CD4-positive, alpha-beta T cell treated with Interleukin-15 for 4 hours (primary cell): ENCODE measurements at places on chromosomes 2 and 18.

DNA sequence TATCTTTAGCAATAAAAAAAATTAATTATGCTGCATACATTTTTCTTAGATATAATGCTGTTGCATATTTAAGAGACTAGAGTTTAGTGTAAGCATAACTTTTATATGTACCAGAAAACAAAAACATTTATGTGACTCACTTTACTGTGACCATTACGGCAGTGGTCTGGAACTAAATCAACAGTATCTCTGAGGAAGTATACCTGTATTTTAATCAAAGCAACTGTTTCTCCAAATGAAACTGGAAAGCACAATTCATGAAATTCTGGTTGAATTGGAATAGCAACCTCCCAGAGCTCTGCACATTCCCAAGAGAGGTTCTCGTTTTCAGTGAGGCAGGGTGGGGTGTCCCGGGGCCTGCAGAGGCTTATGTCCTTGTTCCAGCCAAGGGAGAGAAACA lies 112.2 kb upstream of the TACR1 start:
- DNase-seq, result no peak

DNA sequence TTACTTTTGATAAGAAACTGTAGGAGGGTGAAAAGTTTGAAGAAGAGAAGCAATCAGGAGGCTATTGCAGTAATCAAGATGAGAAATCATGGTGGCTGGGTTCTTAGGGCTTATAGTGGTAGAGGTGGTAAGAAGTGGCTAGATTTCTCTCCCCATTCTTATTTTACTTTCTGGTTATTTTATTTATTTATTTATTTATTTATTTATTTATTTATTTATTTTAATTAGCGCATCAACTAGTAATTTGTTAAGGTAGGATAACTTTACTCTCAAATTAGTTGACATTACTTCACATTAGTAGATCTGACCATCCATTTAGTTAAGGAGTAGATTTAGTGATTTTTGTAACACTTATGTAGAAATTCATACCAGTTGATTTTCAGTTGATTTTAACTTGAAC lies 77.4 kb downstream of the PIK3C3 start:
- no peak for DNase-seq

DNA sequence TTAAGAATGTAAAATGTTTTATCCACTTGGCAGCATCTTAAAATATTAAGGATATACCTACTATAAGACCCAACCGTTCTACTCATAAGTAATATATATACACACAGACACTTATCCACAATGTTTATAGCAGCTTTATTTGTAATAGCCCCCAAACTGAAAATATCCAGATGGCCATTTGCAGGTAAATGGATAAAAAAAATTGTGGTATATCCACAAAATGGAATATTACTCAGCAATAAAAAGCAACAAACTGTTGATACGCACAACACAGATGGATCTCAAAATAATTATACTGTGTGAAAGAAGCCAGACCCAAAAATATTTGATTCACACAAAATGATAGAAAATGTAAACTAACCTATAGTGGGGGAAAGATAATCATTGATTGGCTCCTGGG lies 122.0 kb downstream of the ARHGAP28 start:
- DNase-seq, result no peak

DNA sequence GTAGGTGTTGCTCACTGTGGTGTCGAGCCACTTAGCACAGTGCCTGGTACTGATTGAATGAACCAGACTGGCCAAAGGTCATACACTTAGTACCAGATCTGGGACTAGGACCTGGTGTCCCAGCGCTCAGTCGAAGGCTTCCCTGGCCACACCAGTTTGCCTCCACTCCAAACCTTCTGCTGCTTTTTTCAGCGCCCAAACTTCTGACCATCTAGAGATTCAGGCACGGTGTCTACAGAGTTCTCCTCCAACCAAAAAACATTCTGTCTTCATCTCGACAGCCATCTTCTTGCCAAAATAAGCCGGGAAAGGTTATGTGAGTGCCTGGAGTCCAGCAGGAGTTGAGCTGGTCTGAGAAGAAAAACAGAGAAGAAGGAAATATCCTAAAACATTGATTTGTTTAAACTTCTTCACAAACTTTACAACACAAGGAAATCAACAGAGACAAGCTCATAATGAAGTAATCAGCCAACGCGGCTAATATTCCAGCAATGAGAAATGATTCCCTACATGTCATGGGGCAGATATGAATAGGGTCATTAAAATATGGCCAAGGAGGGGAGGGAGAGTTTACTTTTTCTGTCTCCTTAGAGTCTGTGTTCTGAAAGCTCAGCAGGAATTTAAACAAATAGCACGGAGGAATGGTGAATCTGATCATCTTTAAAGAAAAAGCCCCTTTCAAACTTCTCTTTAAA lies 2.3 kb upstream of the GLI2 start:
- no peak for DNase-seq

DNA sequence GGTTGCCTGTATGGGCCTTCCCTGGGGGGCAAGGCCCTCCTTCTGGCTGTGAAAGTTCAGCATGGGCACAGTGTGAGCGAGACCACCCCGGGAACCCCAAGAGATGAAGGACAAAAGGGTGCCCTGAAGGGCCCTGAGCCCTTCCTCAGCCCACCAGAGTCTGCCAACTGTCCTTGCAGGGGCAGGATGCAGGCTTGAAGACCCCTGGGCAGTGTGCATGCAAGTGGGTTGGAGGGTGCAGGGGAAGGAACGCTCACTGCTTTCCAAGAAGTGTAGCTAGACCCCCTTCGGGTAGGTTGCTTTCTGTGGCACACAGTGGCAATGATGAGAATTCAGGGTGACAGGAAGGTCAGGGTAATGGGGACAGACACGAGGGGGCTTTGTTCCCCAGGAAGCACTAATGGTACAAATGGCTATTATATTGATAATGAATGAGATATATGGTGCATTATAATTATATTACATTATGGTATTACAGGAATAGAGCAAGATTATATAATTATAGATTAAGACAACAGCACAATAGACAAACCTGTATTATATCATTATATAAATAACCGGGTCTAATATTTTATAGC lies 228.7 kb downstream of the ATAD2B start:
- DNase-seq, result no peak

DNA sequence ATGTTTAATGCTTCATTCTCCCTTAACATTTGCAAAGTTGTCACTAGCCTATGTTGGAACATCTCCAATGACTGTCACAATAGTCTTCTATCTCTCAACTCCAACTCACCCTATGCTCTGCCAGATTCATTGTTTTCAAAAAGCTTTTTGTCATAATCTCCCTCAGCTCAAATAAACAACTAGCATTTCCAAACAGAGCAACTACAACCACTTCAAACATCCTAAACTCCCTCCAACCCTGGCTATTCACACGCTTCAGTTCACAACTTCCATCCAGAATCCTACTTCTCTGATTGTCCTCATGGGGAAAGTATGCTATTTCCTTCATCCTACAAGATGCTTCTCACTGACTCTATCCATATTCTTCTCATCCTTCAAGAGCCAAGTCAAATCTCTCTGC lies 139.2 kb upstream of the VRK2 start:
- DNase-seq, result no peak

DNA sequence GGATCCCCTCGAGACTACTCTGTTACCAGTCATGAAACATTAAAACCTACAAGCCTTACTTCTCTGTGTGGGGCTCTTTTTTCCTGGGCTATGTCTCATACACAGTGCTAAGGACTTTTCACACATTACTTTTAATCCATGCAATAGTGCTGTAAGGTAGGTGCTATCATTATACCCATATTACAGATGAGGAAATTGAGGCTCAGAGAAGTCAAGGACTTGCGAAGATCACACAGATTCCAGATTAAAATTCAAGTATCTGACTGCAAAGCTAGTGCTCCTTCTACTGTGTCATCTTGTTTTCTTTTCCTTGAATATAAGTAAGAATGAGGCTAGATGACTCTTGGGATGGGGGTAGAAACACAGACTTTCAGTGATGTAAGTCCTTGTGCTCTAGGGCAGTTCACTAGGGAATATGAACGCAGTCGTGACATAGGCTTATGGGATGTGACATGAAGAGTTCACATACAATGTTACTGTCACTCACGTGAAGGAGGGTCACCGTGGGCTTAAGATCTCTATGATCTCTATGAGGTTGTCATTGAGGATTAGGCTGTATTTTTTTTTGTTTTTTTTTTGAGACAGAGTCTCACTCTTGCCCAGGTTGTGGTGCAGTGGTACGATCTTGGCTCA lies 7.0 kb upstream of the DGUOK start:
- DNase-seq, result no peak

DNA sequence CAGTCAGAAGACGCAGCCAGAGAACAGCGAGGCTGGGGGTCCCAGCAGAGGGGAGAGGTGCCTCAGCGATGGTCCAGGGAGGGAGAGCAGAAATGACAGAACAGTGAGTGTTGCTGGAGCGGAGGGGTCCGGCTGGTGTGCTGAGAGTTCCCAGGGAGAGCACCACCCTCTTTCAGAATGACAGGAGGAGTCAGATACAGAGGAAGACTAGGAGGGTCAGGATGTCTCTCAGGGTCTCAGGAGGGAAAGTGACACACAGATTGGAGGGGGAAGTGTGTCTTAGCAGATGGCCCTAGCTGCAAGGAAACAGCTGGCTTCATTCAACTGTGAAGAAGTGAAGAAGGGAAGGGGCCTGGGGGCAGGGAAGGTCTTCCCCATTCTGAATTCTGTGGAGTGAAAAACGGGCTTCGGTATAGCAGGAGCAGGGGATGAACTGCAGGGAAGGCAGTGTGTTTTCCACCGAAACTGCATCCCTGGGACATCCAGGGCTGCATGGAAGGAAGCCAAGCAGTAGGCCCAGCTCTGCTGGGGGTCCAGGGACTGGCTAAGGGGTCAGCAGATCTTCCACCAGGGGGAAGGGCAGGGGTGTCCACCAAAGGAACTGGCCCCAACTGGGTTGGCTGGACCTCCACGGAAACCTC lies 90.0 kb upstream of the OTOS start:
- no peak for DNase-seq

- no peak for DNase-seq
Measured at GRCh38 chr2:132974467-132975095, 304.6 kb upstream of the LYPD1 start.

GRCh38 chr18:61334491-61334850 lies 1.2 kb downstream of the CDH20 start:
- DNase-seq, result no peak

- DNase-seq, result no peak
Measured at GRCh38 chr2:43034242-43034619, 192.2 kb downstream of the ZFP36L2 start.

GRCh38 chr2:229749779-229750178 lies 35.4 kb upstream of the DNER start:
- no peak for DNase-seq

DNA sequence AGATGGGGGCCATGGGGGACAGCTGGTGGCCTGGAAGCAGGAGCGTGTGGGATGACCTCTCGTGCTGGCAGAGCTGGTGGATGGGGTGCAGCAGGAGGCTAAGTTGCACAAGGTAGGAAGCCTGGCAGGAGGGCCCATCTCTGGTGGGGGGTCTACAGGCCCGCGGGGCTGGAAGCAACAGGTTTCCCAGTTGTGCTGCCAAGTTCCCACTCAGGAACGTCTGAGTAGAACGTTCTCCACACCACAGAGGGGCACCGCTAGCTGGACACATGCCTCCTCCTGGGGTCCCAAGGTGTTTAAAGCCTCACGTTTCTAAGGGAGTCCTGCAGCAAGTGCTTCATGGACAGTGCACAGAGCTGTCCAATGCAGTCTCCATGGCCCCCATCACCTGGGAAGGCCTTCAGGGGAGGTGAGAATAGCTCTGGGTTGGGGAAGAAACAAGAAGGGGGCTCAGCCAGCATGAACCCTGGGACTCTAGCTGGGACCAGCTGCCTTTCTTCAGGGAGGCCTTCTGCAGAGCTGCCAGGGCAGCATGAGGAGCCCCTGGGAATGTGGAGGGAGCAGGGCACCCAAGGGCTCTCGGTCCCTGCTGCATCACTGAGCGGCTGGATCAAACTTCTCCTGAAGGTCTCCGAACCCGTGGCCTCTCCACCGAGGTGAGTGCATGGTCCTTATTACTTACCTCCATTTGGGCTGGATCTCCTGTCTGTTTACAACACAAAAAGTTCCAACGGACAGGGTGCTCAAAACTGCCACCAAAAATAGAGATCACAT lies 80.0 kb downstream of the TWIST2 start:
- no peak for DNase-seq

DNA sequence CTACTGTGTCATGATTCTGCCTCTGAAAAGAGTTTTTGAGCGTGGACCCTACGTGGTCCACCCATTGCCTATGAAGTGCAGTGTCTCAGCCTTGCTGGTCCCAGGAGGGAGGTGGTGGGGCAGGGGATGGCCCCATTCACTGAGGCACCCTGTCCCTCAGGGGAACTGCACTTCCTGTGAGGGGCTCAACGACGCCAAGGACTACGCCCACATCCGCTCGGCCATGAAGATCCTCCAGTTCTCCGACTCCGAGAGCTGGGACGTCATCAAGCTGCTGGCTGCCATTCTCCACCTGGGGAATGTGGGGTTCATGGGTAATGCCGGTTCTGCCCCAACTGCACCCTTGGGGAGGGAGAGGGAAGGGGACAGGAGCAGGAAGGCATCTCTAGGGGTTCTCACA lies 42.5 kb downstream of the MYO7B start:
- DNase-seq, result no peak

- no peak for DNase-seq
Measured at GRCh38 chr18:58392324-58393000, 236.4 kb downstream of the ALPK2 start.

- no peak for DNase-seq
Measured at GRCh38 chr2:128405467-128405900, 86.8 kb upstream of the HS6ST1 start.

- no peak for DNase-seq
Measured at GRCh38 chr2:160256507-160256906, 56.4 kb upstream of the ITGB6 start.

DNA sequence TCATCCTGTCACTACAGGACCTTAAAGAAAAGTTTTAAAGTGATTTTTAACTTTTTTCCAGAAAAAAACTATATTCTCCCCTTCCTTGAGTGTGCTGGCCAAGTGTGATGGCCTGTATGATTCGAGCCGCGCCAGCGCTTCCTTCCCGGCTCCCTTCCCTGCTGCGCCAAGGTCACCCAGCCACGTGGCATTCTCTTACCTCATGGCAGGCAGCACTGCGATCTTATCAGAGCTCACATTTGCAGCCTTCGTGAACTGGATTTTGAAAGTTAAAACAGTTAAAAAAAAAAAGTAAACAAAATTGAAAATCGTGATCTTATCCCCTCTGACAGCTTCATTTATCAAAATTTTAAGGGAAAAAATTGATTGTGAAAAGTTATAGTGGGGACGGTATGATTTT lies 279.8 kb downstream of the PTGR3 start:
- no peak for DNase-seq

DNA sequence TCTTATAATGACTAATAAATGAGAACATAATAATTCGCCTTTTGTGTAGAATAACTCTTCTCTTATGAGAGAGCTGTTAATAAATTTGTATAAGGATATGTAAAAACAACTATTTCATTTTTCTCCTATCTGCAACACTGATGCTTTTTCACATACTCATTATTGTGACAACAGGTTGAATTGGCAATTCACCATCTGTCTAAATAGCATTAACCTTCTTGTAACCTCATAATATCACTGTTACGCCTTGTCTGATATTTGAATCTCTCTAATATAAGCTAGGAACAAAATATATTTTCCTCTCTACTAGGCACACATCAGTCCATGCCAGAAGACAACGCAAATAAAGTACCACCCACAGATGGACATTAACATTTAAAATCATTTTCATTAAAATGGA lies 938.9 kb downstream of the CPS1 start:
- DNase-seq, result no peak

- no peak for DNase-seq
Measured at GRCh38 chr2:240098349-240098748, 37.8 kb downstream of the COPS9 start.

- DNase-seq, result no peak
Measured at GRCh38 chr2:128369602-128370467, 51.2 kb upstream of the HS6ST1 start.

GRCh38 chr2:153604133-153604532 lies 125.6 kb upstream of the RPRM start:
- no peak for DNase-seq

GRCh38 chr2:222623756-222624309 lies 32.1 kb downstream of the FARSB start:
- no peak for DNase-seq
